Lower lobe of right lung (tissue), 2 donors: ENCODE measurements at places on chromosomes 6 and 20. TPM values are rescaled to one million over a fixed set of nuclear protein-coding genes. Genes with fewer than 3 reads are reported as not detected.

DNA sequence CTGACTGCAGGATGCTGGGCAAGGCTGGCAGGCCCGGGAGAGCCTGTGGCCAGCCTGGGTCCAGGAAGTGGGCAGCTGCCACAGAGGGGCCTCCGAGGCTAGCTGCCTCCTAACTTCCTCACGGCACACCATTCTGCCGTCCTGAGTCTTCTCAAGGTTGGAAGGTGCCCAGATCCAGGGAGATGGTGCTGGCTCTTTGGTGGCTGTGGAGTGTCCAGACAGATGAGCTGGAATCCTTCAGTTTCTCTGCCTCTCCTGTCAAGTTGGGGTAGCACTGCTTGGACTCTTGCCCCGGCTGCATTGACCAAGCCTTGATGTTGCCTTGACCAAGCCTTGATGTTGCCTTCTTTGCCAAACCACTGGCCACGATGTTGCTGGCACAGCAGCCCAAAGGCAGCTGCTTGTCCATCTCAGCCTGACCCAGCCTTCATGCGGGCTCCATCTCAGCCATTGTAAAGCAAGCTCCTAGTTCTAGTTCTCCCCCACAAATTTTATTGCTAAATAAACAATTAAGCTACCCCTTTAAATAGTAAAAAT lies 75.1 kb upstream of the AFDN start:
- no peak for DNase-seq
- no peaks in the 10 kb centered on the region for H3K36me3 ChIP-seq
- H3K4me3 ChIP-seq, result no peak overlapping the region
- H3K27ac ChIP-seq, result peak overlapping the region; percentile 75
- H3K4me1 ChIP-seq, result peaks cover 17% of the 10 kb centered on the region

DNA sequence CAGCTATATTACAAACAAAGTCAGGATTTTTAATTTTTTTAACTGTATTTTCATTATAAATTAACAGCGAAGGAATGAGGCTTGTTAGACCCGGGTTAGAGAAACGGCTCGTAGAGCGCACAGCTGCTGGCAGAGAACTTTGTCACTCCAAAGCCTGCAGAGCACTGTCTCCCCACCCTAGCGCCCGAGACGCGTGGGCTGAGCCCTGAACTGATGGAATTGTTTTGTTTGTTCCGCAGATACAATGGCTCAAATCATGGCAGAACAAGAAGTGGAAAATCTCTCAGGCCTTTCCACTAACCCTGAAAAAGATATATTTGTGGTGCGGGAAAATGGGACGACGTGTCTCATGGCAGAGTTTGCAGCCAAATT lies 810 bp downstream of the LAMP5 start:
- peaks cover 61% of the 10 kb centered on the region for H3K27me3 ChIP-seq
- DNase-seq, result no peak
- no peaks in the 10 kb centered on the region for H3K36me3 ChIP-seq
- H3K4me1 ChIP-seq, result peaks cover 30% of the 10 kb centered on the region

The CDSN gene
- total RNA-seq, result not detected

The OPRM1 gene
- total RNA-seq, result not detected

The FHL5 gene
- total RNA-seq, result 23.7 TPM

GRCh38 chr6:25525078-25525477 lies 126.9 kb upstream of the SCGN start:
- H3K4me3 ChIP-seq, result no peak overlapping the region
- H3K36me3 ChIP-seq, result peaks cover 32% of the 10 kb centered on the region
- DNase-seq, result no peak
- H3K27me3 ChIP-seq, result no peaks in the 10 kb centered on the region

DNA sequence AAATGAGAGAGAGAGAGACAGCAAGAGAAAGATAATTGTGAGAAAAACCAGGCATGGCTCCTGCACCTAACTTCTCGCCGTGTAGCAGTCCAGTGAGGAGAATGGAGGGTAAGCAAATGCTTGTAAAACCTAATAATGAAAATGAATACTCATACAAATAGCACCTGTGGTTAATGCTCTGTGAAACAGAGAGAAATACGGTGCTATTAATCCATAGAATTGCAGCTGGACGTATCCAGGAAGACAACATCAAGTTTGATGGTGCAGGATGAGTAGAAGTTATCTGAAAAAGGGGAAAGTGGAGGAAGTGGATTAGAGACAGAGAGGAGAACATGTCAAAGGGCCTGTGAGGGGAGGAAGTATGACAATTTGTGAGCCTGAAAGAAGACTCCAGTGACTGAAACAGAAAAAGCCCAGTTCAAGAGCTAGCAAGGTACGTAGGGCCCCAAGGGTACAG lies 89.4 kb upstream of the PAK5 start:
- DNase-seq, result no peak
- no peaks in the 10 kb centered on the region for H3K27me3 ChIP-seq
- no peak overlapping the region for H3K27ac ChIP-seq

GRCh38 chr20:14820771-14821170 lies 483.4 kb upstream of the FLRT3 start:
- DNase-seq, result no peak
- no peaks in the 10 kb centered on the region for H3K4me1 ChIP-seq
- no peaks in the 10 kb centered on the region for H3K27me3 ChIP-seq

GRCh38 chr6:147868427-147869190 lies 360.1 kb downstream of the SAMD5 start:
- no peak overlapping the region for H3K4me3 ChIP-seq
- no peak for DNase-seq
- H3K27me3 ChIP-seq, result no peaks in the 10 kb centered on the region

The TGM6 gene
- not detected for total RNA-seq

- no peak for DNase-seq
- no peaks in the 10 kb centered on the region for H3K36me3 ChIP-seq
- peaks cover 5% of the 10 kb centered on the region for H3K4me1 ChIP-seq
Observed at GRCh38 chr6:39426073-39426456, 103.6 kb upstream of the KCNK16 start.

DNA sequence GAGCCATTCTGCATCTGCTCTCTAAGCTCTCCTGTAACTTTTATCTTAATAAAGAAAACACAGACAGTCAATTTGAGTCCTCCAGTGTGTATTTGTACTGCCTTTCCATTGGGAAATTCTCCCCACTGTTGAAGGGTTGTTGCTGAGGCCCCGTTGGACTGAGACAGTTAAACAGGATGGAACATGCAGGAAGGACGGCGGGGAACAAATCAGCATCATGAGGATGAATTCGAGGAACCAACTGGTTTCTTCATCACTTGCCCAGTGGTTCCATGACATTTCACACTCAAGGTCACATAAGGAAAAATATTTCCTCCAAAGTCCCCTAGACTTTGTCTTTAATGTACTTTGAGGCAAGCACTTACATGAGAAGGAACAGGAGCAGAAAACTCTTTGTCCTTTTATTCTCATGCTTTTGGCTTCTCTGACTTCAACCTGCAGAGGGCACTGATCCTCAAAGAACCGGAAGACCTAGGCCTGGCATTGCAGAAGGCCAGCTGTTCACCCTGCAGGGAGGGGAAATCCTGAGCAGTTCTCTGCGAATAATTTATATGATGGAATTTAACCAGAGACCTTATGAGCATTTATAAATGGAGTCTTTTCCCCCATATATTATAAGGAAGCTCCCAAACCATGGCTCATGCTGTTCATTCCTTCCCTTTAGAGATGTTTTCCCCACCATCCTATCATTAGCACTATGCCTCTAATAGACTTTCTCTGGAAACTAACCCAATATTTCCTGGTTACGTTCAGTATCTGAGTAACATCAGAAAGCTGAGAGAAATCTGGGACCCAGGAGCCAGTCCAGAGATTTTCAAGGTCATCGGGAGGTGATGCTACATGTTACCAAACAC lies 55.2 kb upstream of the ADGRF1 start:
- no peaks in the 10 kb centered on the region for H3K27me3 ChIP-seq
- no peaks in the 10 kb centered on the region for H3K36me3 ChIP-seq
- H3K4me1 ChIP-seq, result peaks cover 21% of the 10 kb centered on the region
- H3K4me3 ChIP-seq, result no peak overlapping the region
- peak; percentile 52 for DNase-seq
- H3K27ac ChIP-seq, result no peak overlapping the region

- H3K36me3 ChIP-seq, result no peaks in the 10 kb centered on the region
- DNase-seq, result no peak
- no peak overlapping the region for H3K4me3 ChIP-seq
- no peaks in the 10 kb centered on the region for H3K27me3 ChIP-seq
- no peak overlapping the region for H3K27ac ChIP-seq
Observed at GRCh38 chr6:11654876-11655275, 117.3 kb downstream of the TMEM170B start.

DNA sequence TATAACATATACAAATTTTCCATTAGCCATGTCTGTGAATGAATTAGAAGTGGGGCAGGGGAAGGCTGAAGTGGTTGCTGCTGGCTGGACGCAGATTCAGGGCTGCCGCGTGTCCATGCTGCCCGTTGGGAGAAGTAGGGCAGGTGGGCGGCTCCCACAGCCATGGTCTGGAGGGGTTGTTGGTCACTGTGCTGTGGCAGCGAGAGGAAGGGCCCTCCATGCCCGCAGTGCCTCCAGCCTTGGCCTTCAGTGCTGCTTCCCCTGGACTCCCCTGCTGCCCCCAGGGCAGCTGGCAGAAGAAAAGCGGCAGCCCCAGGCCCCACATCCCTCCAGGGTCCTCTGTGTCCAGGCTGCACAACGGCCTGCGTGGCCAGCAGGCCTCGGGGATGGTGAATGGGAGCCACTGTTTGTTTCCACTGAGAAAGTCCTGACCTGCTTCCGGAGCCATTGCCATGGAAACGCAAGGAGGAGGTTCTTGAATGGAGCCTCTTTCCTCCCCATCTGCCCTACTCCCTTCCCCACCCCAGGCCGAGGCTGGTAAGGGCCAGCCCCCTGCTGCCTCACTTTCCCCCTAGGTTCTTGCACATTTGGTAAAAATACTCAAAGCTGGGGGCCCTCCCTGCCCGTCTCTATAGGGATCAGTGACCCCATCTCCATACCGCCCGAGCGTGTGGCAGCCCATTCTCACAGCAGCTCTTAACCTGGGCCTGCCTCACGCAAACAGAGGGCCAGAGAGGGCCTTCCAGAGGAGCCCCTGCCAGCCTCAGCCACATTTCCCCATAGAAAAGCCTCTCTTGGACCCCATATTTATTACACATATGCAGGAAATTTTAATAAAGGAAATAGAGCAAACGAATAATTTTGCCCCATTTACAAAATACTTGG lies 113.3 kb downstream of the SASH1 start:
- H3K27ac ChIP-seq, result peak overlapping the region; percentile 24
- peaks cover 9% of the 10 kb centered on the region for H3K4me1 ChIP-seq
- no peak overlapping the region for H3K4me3 ChIP-seq

- H3K4me3 ChIP-seq, result no peak overlapping the region
- peaks cover 21% of the 10 kb centered on the region for H3K27me3 ChIP-seq
- no peaks in the 10 kb centered on the region for H3K36me3 ChIP-seq
- peaks cover 30% of the 10 kb centered on the region for H3K4me1 ChIP-seq
- no peak for DNase-seq
- H3K27ac ChIP-seq, result no peak overlapping the region
Observed at GRCh38 chr20:50692552-50692933, 1.2 kb upstream of the RIPOR3 start.

GRCh38 chr6:136011475-136011874 lies 160.0 kb downstream of the PDE7B start:
- H3K27ac ChIP-seq, result no peak overlapping the region
- no peaks in the 10 kb centered on the region for H3K4me1 ChIP-seq
- no peaks in the 10 kb centered on the region for H3K36me3 ChIP-seq
- H3K4me3 ChIP-seq, result no peak overlapping the region

The TREML2 gene
- total RNA-seq, result 1.4 TPM

The OPN5 gene
- total RNA-seq, result not detected

- H3K27ac ChIP-seq, result no peak overlapping the region
- no peaks in the 10 kb centered on the region for H3K36me3 ChIP-seq
- no peak for DNase-seq
- no peaks in the 10 kb centered on the region for H3K27me3 ChIP-seq
Observed at GRCh38 chr6:145119081-145119480, 616.2 kb downstream of the EPM2A start.

The RAB32 gene
- 36.9 TPM for total RNA-seq

DNA sequence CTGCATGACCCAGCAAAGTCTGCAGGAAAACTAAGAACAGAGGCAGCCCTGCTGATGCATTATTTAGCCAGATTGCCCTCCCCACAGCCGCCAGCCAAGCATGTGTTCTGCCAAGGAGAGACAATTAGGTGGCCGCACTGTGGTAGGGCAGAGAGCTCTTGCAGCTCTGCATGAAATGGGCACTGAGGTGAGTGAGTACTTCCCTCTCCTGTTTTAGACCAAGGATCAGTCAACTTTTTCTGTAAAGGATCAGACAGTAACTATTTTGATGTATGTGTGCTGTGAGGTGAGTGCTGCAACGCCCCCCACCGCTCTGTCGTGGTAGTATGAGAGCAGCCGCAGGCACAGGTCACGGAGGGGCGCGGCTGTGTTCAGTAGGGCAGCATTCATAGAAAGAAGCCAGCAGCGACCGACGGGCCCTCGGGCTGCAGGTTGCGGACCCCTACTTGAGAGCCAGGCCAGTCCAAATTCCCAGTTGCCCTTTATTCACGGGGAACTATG lies 23.8 kb upstream of the FAM50B start:
- H3K4me3 ChIP-seq, result peak overlapping the region; percentile 32
- peak overlapping the region; percentile 93 for H3K27ac ChIP-seq
- H3K4me1 ChIP-seq, result peaks cover 41% of the 10 kb centered on the region
- no peaks in the 10 kb centered on the region for H3K36me3 ChIP-seq

The PI3 gene
- 9.2 TPM for total RNA-seq

DNA sequence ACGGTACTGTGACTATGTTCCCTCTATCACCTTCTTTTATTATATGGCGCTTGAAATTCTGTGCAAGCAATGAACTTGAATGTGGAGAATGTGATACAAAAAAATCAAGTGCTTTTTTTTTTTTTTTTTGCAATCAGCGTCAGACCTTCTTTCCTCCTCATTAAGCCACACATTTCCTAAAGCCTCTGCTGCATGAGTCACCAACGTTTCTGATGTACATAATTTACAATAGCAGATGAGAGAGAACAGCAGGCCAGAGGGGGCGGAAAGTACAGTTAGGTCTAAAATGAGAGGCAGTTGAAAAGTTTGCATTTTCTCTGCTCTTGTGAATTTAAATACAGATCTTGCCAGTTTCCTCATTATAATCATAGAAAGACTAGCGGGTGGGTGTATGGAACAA lies 114.6 kb upstream of the RIPOR2 start:
- H3K27ac ChIP-seq, result no peak overlapping the region
- no peak overlapping the region for H3K4me3 ChIP-seq
- H3K27me3 ChIP-seq, result no peaks in the 10 kb centered on the region
- no peak for DNase-seq
- H3K4me1 ChIP-seq, result peaks cover 40% of the 10 kb centered on the region
- no peaks in the 10 kb centered on the region for H3K36me3 ChIP-seq

GRCh38 chr6:11094941-11095340 lies 1.3 kb downstream of the SMIM13 start:
- no peaks in the 10 kb centered on the region for H3K27me3 ChIP-seq
- peak overlapping the region; percentile 97 for H3K4me3 ChIP-seq
- DNase-seq, result no peak
- H3K4me1 ChIP-seq, result peaks cover 24% of the 10 kb centered on the region

- no peak overlapping the region for H3K4me3 ChIP-seq
- no peak overlapping the region for H3K27ac ChIP-seq
- H3K4me1 ChIP-seq, result peaks cover 33% of the 10 kb centered on the region
- H3K36me3 ChIP-seq, result peaks cover 19% of the 10 kb centered on the region
Observed at GRCh38 chr6:16331384-16332174, 93.2 kb downstream of the GMPR start.

The HMGCLL1 gene
- total RNA-seq, result 4.3 TPM

- H3K27ac ChIP-seq, result no peak overlapping the region
- no peak for DNase-seq
- H3K27me3 ChIP-seq, result no peaks in the 10 kb centered on the region
- H3K4me1 ChIP-seq, result no peaks in the 10 kb centered on the region
- peaks cover 100% of the 10 kb centered on the region for H3K36me3 ChIP-seq
Observed at GRCh38 chr6:37477656-37478435, 21.8 kb downstream of the CCDC167 start.

The KCNQ2 gene
- not detected for total RNA-seq
